ENCODE measurements at places on chromosomes 7 and 10.

GRCh38 chr7:117072620-117073118, 119.4 kb downstream of the ST7 start:
- peak; percentile 60 for DNase-seq

DNA sequence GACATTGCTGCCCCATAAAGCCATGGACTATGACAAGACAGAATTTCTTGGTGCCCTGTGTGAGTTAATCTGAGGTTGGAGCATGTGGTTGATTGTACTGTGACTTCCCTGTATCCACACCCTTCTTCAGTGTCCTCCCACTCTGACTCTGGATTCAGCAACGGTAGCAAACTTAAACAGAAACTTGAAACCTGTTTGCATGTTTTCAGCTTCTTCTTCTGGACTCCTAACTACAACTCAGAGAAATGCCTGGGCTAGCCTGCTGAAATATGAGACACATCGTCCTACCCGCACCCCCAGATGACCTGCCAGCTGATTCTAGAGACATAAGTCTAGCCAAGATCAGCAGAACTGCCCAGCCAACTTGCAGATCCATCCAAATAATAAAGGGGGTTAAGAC, 78.4 kb downstream of the IPMK start:
- no peak for DNase-seq

- no peak for DNase-seq
Observed at GRCh38 chr10:128499956-128500355, 373.7 kb upstream of the MKI67 start.

GRCh38 chr10:66877361-66877760, 48.5 kb upstream of the LRRTM3 start:
- DNase-seq: no peak

GRCh38 chr10:11224321-11224720, 206.6 kb downstream of the CELF2 start:
- DNase-seq: no peak

DNA sequence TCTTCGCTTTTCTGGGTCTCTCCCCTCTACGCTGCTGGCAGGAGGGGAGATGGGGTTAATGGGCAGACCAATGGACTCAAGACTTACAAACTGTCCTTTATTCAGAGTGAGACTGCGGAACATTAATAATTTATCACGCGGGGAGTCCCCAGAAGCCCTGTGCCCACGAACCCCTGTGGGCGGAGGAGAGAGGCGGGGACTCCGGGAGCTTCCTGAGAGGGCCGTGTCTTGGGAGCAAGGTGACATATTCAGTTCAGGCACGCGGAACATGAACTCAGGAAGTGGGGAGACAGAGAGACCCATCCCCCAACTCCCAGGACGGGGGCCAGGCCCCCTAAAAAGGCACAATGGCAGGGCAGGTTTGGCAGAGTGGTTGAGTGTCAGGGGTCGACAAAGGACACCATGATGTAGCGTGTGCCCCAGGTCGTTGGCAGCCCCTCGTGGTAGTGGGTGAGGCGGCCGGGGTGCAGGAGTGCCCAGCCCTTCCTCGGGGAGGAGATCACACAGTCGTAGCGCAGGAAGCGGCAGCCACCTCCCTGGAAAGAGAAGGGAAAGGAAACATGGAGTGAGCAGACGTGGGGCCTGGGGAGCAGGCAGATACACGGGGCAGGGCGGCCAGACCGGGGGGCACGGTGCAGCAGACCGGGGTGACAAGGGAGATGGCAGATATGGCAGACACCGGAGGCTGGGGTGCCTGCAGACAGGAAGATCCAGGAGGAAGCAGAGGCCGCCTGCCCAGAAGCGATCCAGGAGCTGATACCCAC, 5.2 kb upstream of the MOGAT3 start:
- DNase-seq: no peak

DNA sequence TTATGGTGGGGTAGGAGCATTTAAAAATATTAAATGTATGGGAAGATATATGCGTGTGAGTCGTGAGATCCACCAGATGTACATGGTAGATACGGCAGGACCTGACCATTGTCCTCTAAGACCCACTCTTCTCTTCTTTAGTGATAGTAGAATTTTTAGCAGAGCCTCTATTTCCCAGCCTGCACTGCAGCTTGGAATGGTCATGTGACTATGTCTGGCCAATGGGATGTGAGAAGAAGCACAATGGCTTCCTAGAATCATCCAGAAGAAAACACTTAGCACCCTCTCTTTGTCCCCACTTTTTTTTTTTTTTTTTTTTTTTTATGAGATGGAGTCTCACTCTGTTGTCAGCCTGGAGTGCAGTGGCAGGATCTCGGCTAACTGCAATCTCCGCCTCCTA, 86.6 kb upstream of the CYTH3 start:
- DNase-seq: no peak

- DNase-seq: no peak
Observed at GRCh38 chr10:17476073-17476472, 21.7 kb upstream of the ST8SIA6 start.

- no peak for DNase-seq
Observed at GRCh38 chr7:107471292-107472070, 1.6 kb downstream of the GPR22 start.

- no peak for DNase-seq
Observed at GRCh38 chr7:25091176-25091575, 33.9 kb downstream of the CYCS start.

- no peak for DNase-seq
Observed at GRCh38 chr10:80946957-80947726, 409.4 kb downstream of the SH2D4B start.

DNA sequence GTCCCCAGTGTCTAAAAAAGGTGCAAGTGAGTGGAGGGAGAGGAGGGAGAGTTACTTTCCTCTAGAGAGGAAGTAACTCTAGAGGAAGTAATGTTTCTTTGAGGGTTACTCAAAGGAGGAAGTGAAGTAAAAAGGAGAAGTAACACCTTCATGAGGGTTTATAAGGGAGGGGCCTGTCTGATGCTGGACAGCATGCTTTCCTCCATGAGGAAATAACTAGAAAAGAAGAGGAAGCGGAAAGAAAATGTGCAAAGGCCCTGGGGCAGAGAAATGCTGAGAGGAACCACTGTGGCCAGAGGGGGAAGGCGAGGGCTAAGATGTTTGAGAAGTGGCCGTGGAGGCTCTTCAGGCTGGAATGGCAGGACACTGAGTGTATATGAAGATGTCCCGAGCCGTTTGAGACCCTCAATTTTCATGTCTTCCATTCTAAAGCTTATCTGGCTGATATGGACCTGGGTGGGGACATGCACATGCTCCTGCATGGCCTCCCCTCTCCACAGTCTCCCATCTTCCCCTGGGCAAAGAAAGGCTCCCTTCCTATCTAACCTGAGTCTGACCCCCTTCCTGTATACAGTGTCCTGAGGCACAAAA, 3.4 kb upstream of the SLC18A2 start:
- DNase-seq: no peak

DNA sequence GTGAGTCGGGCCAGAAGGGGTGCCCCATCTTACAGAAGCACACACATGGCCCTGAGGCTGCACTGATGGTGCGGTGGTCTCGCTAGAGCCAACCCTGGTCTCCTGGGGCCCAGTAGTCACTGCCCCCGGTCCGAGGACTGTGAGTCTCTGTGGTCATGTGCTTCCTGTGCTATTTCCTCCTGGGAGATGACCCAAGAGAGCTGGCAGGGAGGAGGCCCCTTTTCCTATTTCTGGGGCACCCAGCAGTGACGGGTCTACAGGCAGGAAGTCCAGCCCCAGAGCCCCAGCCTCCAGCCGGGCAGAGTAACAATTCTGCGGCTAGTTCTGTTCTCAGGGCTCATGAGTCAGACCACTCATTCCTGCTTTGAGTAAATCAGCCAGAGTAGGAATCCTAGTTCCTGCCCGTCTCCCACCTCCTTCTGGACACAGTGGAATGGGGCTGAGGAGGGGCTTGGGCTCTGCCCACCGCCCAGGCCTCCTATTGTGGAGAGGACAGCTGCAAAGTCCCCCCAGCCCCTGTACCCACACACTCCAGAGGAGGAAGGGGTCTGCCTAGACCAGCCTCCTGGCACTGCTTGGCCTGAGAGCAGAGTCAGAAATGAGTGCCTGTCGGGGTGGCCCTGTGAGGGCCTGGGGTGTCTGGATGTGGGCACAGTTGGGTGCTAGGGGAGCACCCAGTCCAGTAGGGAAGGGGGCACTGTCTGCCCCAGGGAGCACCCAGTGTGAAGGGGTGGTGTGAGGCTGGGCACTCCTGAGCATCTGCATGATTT, 80.5 kb upstream of the PPIF start:
- peak; percentile 99 for DNase-seq

DNA sequence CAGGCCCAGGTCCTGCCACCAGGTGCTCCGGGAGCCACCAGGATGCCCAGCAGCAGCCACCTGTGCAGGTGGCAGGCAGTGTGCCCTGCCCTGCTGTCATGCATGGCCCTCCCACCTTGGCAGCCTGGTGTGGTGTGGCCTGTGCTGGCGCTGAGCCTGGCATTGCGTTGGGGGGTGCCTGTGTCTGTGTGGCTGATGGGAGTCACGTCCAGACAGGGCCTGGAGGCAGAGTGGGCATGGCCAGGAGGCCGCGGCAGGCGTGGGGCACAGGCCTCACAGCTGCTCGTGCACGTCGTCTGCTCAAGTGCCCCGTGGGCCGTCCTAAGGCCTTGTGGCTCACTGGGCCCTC, 8.7 kb downstream of the TTYH3 start:
- DNase-seq: no peak

GRCh38 chr10:10471758-10472157, 545.9 kb upstream of the CELF2 start:
- no peak for DNase-seq

DNA sequence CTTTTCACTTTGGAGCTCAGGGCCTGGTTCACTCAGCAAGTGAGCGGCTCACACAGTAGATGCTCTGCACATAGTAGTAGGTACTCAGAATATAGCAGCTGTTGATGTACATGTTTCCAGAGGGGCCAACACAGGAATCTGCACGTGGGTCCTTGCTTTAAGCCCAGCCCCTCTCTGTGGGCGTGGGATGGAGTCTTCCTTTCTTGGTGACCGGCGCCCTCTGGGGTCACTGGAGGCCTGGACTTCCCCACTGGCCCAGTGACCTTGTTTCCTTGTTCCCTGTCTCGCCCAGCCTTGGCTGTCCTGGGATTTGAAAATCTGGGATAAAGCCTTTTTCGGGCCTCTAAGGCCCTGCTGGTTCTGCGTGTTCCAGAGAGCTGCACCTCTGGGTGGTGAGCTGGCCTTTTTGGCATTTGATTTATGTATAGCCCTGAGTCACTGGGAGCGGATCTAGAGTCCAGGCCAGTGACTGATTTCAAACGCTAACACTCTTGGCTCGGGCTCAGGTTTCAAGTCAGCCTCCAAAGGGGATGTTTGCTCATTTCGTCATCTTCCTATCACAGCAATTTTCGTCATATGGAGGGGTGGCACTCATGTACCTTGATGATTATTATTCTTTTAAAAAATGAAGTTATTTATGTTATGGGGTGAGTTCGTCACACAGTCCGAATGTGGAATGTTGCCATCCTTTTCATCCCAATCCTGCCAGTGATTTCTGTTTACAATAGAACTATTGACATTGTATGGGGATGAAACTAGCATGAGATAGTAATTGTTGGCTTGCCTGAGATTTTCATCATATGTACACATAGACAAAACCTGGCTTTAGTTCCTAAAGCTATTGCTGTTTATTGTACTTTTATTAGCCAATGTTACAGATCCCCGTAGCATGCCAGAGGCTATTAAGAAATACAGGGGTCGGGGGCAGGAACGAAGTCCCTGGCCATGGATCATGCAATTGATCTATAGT, 65.5 kb downstream of the CUX1 start:
- peak; percentile 97 for DNase-seq

DNA sequence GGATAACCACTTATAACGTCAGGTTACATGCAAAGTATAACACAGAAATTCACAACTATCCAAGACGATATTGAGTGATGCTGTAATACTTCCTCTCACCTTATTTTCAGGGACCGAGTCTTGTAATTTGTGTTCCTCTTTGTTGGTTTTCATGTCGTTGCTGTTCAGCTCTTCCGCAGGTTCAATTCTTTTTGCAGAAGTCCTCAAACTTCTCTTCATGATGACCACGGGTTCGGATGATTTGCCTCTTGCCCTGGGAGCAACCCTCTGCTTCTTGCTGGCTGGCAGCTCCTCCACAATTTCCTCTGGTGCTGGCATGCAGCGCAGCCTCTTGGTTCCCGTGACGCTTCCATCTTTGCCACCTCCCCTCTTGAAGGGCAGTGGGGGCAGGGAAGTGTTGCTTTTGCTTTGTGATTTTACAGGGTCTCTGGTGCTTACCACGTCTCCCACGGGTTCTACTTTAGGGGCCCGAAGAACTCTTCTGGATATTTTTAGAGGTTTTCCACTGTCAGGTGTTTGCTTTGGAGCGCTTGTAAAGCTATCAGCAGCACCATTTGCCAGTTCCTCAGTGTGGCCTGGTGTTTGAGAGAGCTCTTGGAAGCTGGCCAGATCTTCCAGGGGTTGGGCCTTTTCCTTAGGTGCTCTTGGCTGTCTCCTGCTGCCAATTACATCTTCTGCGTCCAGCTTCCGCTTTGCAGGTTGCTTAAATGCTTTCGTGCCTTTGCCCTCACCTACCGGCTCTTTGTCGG, 23.6 kb downstream of the MKI67 start:
- no peak for DNase-seq

DNA sequence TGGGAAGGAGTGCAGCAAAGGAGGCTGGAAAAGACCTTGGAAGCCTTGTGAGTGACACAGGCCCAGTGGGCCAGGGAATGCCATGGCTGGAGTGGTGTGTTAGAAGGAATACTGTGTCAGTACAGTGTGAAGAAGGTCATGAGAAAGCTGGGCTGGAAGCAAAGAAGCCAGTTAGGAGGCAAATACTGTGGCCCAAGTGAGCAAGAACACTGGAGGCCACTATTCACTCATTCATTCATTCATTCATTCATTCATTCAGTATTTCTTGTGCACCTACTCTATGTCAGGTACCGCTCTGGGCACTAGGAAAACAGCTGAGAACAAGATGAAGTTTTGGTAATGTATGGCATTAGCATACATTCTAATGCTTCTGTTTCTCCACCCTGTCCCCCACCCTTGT, 9.6 kb downstream of the CRTAC1 start:
- no peak for DNase-seq

- DNase-seq: no peak
Observed at GRCh38 chr10:64598600-64598999, 1077.4 kb downstream of the REEP3 start.

All from kidney capillary endothelial cell (primary cell).